ENCODE measurements at places on chromosomes 2 and 18. TPM values are rescaled to one million over a fixed set of nuclear protein-coding genes. Genes with fewer than 3 reads are reported as not detected.

DNA sequence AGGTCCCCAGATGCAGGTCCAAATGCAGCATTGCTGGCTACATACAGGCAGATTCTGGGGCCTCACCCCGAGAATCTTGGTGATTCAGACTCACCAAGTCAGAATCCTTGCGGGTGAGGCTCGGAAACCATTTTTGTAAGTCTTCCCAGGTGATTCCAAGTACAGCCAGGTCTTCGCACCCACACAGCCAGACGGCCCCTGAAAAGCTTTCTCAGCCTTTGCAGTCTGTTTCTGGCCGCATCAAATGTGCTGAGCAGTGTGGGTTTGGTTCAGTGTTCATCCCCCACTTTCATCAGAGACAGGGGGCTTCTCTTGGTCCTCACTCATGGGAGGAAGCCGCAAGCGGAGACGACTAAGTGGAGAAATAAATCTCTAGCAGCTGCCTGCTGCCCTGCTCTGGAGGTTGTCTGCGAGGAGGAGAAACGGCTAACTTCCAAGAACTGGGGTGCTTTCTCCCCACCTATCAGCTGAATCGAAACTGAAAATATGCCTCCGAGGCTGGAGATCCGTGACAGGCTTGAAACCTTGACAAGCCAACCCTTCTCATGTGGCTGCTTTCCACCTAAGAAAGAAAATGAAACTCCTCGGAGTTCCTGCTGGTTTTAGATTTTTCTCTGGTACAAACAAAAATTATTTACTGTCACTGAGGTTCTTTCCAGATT lies 8.9 kb upstream of the TMEM185B start:
- DNase-seq: peak; percentile 81
- no peaks in the 10 kb centered on the region for H3K27me3 ChIP-seq

Gene MAPRE3
- 17.9 TPM for total RNA-seq

Gene CRACDL
- 4.1 TPM for total RNA-seq

Gene NYAP2
- total RNA-seq: 0.16 TPM

GRCh38 chr18:34352385-34353163 lies 127.9 kb upstream of the NOL4 start:
- no peak overlapping the region for H3K4me3 ChIP-seq
- no peaks in the 10 kb centered on the region for H3K36me3 ChIP-seq
- no peaks in the 10 kb centered on the region for H3K4me1 ChIP-seq
- DNase-seq: no peak
- no peak overlapping the region for H3K27ac ChIP-seq

- DNase-seq: no peak
- peaks cover 41% of the 10 kb centered on the region for H3K4me1 ChIP-seq
- H3K36me3 ChIP-seq: no peaks in the 10 kb centered on the region
- no peaks in the 10 kb centered on the region for H3K27me3 ChIP-seq
- H3K4me3 ChIP-seq: no peak overlapping the region
Observed at GRCh38 chr2:121605820-121606733, 43.2 kb downstream of the CLASP1 start.

Gene PIAS2
- total RNA-seq: 50.4 TPM

Gene FKBP1B
- total RNA-seq: 3.8 TPM

- H3K4me3 ChIP-seq: no peak overlapping the region
- no peak for DNase-seq
- no peaks in the 10 kb centered on the region for H3K27me3 ChIP-seq
- no peaks in the 10 kb centered on the region for H3K4me1 ChIP-seq
- no peak overlapping the region for H3K27ac ChIP-seq
Observed at GRCh38 chr2:147003081-147003480, 841.7 kb upstream of the ACVR2A start.

DNA sequence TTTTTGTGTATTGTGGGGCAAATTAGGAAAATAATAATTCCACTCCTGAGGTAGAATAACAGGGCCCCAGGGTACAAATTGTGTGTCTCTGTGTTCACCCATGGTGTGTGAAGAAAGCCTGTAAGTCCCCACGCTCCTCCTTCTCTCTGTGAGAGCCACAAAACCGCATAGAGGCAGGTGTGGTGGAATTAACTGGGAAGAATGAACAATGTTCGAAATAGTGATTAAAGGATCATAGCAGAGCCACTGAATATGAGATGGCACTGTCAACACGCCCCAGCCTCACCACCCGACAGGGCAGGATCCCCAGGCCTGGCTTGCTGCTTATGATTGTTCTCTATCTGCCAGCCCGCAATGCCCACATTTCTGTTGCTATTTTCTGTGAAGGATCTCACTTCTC lies 14.1 kb downstream of the IL1RN start:
- no peak overlapping the region for H3K4me3 ChIP-seq
- no peak for DNase-seq
- peaks cover 6% of the 10 kb centered on the region for H3K4me1 ChIP-seq
- H3K27ac ChIP-seq: no peak overlapping the region
- no peaks in the 10 kb centered on the region for H3K36me3 ChIP-seq
- no peaks in the 10 kb centered on the region for H3K27me3 ChIP-seq

DNA sequence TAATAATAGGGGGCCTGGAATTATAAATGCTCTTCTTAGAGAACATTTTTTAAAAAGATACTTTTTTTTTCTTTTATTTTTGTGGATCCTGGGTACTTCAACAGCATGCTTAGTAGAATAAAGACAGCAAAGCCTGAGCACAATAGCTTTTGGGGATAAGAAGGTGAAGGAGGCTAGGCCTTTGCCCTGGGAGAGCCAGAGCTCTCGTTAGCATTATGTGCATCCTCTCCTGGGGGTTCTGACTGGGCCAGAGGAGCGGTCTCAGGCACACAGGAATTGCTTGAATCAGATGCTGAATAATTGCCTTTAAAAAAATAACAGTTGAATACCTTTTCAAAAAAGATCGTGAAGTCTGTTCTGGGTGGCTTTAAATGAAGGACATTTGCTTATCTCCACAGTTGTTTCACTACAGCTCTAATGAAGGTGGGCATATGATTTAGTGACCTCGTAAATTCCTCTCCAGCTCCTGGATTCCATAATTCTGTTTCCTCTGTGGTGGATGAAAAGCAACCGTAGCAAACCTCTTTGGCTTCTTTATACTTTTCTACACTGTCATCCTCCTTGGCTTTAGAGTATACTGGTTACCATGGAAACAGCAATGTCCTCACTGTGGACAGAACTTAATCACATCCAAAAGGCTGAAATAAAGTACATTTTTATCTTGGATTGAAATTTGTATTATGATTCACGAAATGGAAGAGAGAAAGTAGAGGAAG lies 133.8 kb downstream of the MAIP1 start:
- H3K27me3 ChIP-seq: no peaks in the 10 kb centered on the region
- no peaks in the 10 kb centered on the region for H3K36me3 ChIP-seq
- no peak for DNase-seq
- no peaks in the 10 kb centered on the region for H3K4me1 ChIP-seq
- no peak overlapping the region for H3K27ac ChIP-seq
